ENCODE measurements at places on chromosomes 12 and 14. TPM values are rescaled to one million over a fixed set of nuclear protein-coding genes. Genes with fewer than 3 reads are reported as not detected.
A peak's percentile ranks its signal among the peaks of the same experiment; 100 is the strongest.

- no peaks in the 10 kb centered on the region for H3K4me1 ChIP-seq
- no peaks in the 10 kb centered on the region for H3K36me3 ChIP-seq
- H3K27me3 ChIP-seq: no peaks in the 10 kb centered on the region
- no peak overlapping the region for H3K27ac ChIP-seq
Observed at GRCh38 chr12:57992001-57992400, 50.6 kb downstream of the ATP23 start.

DNA sequence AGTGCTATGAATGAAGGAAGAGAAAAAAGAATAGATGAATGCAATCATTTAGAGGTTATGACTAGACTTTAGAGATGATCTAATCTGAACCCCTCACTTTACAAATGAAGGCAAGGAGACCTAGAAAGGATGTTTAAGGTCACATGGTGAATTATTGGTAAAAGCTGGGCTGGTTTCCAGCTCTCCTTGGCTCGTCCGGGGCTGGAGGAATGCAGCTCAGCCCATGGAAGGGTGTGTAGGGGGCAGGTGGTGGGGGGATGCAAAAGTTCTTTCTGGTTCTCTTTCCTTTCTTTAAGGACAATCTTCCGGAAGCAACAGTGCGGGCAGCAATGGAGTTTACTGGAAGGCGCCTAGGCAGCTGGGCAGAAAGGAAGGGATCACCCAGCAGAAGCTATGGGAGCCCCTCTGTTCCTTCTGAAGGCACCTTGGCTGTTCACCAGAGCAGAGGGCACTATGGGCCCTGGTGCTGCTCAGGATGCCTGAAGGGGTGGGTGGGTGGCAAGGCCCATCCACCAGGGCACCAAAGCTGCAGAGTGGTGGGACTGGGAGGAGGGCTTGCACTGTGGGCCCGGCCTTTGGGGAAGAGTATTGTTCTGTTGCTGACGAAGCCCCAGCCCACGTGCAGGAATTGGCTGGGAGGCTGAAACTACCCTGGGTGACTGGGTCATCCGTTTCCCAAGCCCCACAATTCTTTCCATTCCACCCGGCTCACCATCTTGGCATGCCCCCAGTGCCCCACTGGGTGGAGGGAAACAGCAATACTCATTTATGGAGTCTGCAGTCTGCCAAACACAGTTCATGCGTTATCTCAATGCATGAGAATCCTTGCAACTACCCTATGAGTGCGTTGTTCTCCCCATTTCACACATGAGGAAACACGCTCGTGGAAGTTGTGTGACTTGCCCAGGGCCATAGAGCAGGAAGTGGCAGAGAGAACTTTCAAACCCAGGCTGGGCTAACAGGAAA is 78.2 kb downstream of the IRF2BPL start:
- peak; percentile 78 for DNase-seq
- H3K4me3 ChIP-seq: no peak overlapping the region
- H3K27me3 ChIP-seq: no peaks in the 10 kb centered on the region
- H3K27ac ChIP-seq: peak overlapping the region; percentile 50
- peaks cover 49% of the 10 kb centered on the region for H3K4me1 ChIP-seq

GRCh38 chr12:6618483-6619225 is 11.5 kb upstream of the CHD4 start:
- no peak overlapping the region for H3K4me3 ChIP-seq
- H3K36me3 ChIP-seq: no peaks in the 10 kb centered on the region
- no peak for DNase-seq
- no peaks in the 10 kb centered on the region for H3K27me3 ChIP-seq
- H3K4me1 ChIP-seq: no peaks in the 10 kb centered on the region
- H3K27ac ChIP-seq: no peak overlapping the region

DNA sequence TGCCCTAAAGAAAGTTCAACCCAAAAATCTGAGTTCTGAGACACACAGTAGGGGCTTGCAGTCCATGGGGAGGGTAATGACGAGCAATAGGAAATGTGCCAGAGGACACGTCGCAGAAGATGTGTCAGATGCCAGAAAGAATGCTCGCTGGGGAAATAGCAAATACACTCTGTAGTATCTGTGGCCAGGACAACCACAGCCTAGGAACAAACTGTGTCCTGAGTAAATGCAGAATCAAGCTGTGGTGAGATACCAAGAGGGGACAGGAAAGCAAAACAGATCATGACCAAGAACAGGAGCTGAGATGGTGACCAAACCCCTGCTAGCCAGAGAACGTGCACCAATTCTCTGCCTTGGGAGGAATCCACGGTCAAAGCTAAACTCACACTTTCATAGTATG is 9.1 kb downstream of the CRACR2A start:
- H3K4me1 ChIP-seq: no peaks in the 10 kb centered on the region
- no peak for DNase-seq
- H3K4me3 ChIP-seq: no peak overlapping the region
- H3K36me3 ChIP-seq: no peaks in the 10 kb centered on the region
- no peak overlapping the region for H3K27ac ChIP-seq

- no peak overlapping the region for H3K4me3 ChIP-seq
- H3K27me3 ChIP-seq: no peaks in the 10 kb centered on the region
- no peaks in the 10 kb centered on the region for H3K4me1 ChIP-seq
- H3K36me3 ChIP-seq: no peaks in the 10 kb centered on the region
- no peak overlapping the region for H3K27ac ChIP-seq
Observed at GRCh38 chr14:103126873-103127304, 3.6 kb downstream of the TNFAIP2 start.

DNA sequence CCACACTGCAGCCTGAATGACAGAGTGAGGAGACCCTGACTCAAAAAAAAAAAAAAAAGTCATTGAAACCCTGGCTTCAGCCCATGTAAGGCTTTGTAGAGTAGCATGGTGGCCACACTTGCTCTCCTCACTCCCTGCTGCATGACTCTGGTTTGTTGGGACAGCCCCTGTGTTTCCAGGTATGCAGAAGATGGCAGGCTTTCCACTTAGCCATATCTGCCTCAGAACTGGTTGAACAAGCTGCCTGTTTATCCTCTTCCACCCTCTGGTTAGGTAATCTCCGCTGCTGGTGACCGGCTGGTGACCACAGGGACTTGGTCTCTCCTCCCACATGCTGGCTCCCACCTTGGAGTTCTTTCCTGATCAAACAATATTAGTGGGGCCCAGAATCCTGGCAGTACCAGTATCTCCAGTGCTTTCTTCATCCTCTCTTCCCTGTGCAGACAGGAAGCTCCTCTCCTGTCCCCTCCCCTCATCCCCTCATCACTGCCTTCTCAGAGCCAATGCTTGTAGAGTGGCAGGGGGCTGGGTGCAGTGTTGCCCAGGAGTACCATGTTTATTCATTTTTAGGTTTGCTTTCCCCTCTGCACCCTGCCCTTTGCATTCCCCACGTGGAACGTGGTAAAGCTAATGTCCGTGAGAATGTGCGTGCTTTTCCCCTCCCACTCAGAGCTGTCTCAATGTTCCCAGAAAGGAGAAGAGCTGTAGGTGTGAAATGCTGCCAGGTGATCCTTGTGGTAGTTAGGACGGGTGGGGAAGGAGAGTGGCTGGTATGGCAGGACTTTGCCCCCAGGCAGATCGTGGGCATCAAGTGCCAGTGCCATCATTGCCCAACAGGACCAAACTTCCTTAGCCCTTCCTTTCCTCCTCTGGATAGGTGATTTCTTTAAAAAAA is 11.3 kb downstream of the ABHD12B start:
- no peaks in the 10 kb centered on the region for H3K4me1 ChIP-seq
- no peaks in the 10 kb centered on the region for H3K36me3 ChIP-seq
- no peak overlapping the region for H3K4me3 ChIP-seq
- DNase-seq: no peak
- no peaks in the 10 kb centered on the region for H3K27me3 ChIP-seq
- H3K27ac ChIP-seq: no peak overlapping the region

- H3K4me1 ChIP-seq: peaks cover 4% of the 10 kb centered on the region
- DNase-seq: no peak
- no peaks in the 10 kb centered on the region for H3K27me3 ChIP-seq
- H3K27ac ChIP-seq: no peak overlapping the region
Observed at GRCh38 chr14:76294876-76295275, 81.1 kb upstream of the ESRRB start.

The GARIN6 gene
- not detected for polyA plus RNA-seq

- no peaks in the 10 kb centered on the region for H3K4me1 ChIP-seq
- DNase-seq: no peak
- H3K4me3 ChIP-seq: no peak overlapping the region
- no peaks in the 10 kb centered on the region for H3K36me3 ChIP-seq
- H3K27me3 ChIP-seq: no peaks in the 10 kb centered on the region
Observed at GRCh38 chr12:96221391-96221790, 27.2 kb downstream of the ELK3 start.

DNA sequence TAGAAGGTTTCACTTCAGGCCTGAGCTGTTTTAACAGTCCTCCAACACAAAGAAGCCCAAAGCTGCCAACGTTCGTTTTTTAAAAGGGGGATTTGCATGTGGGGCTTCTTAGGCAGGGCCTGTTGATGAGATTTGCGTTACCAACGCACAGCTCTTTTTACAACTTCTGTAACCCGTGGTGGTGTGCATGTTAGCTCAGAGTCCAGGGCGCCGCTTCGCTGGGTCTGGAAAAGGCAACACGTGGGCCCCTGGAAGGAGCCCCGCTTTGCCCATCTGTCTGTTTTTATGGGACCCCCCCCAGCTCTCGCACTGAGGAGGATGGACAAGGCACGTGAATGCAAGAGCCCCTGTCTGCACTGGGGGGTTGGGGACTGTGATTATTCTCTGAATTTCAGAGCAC is 84.0 kb downstream of the ESR2 start:
- H3K4me1 ChIP-seq: no peaks in the 10 kb centered on the region
- H3K36me3 ChIP-seq: peaks cover 50% of the 10 kb centered on the region
- no peaks in the 10 kb centered on the region for H3K27me3 ChIP-seq
- DNase-seq: peak; percentile 66

The IRAK3 gene
- polyA plus RNA-seq: 1.2 TPM

Data from kidney (tissue), 22 donors.